ENCODE measurements at places on chromosomes 7 and 10.

DNA sequence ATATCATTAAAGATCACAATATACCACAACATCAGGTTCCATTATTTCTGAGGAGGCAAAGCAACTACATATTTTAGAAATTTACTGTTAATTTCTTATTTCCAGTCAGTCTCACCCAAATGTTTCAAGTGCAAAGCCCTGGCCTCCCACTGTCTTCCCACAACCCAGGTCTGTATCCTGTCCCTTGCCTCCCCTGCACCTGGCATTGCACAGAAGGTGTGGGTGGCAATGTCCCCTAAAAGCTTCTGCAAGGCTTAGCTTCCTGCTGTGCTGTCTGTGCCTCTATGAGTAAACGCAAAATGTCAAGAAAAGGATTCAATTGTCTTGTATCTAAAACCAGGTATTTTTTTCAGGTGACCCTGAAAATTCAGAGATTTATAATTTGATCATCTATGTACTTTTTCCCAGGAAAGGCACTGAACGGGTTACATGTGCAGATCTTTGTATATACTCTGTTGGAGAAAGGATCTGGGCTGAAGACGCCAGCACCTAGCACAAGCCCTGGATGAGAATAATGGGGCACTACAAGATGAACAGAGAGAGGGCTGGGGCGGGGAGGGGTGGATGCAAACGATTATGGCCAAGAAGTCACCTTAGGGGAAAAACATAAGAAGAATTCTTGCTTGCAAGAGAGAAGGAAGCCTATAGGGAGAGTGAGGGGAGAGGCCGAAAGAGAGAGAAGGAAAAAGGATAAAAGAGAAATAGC, 3.1 kb upstream of the ANTXRL start:
- no peak for DNase-seq

DNA sequence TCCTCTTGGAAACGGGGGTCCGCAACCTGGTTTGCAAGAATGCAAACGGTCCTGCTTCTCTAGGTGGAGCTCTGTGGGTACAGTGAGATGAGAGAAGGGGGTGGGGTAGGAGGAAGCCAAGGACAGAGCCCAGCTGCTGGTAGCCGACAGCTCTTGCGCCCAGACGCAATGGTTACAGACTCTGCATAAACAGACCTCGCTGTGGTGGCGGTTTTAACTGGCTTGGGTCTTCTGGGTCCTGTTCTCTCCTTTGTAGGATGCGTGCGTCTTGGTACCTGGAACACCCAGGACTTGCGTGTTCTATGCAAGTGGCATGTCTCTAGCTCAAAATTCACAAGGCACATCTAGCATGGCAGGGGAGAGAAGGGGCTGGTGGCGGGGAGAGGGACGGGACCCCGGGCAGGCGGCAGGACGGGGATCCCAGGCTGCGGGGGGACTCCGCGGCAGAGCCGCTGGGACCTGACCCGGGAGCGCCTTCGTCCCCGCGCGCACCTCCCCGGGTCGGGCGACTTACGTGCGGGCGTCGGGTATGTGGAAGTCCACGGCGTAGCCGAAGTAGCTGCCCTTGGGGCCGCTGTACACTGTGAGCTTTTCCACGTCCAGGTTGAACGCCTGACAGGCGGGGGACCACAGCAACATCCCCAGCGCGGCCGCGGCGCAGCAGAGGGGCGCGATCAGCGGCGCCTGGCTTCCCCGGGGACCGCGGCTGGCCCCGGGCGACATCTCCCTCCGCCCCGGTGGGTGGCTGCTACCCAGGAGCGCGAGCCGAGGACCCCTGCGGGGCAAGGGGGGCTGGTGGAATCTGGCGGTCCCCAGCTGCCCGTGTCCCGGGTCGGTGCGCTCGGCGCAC, 448 bp downstream of the ITGA8 start:
- no peak for DNase-seq

DNA sequence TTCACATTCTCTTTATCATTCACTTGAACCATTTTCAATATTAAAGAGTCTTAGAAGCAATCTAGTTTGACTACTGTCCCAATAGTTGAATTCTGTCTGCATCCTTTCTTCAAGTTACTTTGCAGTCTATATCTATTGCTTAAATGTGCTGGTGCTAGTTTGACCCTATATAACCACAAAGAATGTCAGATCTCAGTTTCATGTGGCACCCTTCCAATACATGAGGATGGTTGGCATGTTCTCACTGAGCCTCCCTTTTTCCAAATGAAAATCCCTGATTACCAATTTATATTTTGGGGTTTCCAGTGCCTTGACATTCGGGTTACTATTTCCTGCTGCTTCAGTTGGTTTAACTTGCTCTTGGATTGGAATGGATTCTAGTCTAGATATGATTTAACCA, 292.7 kb downstream of the EXOC4 start:
- peak; percentile 20 for DNase-seq

- no peak for DNase-seq
Measured at GRCh38 chr7:30866939-30867338, 44.7 kb upstream of the AQP1 start.

- no peak for DNase-seq
Measured at GRCh38 chr7:41747961-41748360, 45.1 kb upstream of the INHBA start.

- DNase-seq: no peak
Measured at GRCh38 chr7:114857605-114858004, 64.3 kb upstream of the MDFIC start.

DNA sequence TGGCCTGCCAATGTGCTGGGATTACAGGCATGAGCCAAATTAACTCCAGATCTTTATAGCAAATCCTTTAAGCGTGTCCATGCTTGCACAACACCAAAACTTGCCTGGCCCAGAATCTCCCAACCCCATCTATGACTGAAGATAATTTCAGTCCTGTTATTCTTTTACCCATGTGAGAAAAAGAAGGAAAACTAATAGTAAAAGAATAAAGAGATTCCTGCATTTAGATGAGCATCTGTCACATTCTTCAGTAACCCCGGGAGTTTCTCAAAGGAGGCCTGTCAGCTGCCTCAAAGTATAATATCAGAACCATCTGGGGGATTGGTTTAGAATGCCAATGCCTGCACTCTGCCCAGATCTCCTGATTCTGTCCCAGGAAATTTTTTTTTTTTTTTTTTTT, 158.1 kb upstream of the KMT2E start:
- DNase-seq: no peak

- peak; percentile 55 for DNase-seq
Measured at GRCh38 chr7:21543528-21544302, 876 bp downstream of the DNAH11 start.

DNA sequence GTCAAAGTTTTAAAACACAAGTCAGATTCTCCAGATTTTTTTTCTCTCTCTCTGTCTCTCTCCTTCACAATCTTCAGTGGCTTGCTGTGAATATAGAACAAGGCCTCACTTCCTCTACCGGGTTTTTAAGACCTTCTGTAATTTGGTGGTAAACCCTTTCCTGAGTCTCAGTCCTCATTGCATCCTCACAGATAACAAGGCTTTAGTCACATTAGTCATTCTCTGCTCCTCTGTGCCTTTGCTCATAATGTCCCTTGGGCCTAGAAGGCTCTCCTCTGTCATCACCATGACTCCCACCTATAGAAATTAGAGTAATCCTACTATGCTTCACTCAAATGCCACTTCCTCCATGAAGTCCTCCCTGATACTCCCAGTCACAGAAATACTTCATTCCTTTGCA, 172.7 kb upstream of the HPS1 start:
- no peak for DNase-seq

DNA sequence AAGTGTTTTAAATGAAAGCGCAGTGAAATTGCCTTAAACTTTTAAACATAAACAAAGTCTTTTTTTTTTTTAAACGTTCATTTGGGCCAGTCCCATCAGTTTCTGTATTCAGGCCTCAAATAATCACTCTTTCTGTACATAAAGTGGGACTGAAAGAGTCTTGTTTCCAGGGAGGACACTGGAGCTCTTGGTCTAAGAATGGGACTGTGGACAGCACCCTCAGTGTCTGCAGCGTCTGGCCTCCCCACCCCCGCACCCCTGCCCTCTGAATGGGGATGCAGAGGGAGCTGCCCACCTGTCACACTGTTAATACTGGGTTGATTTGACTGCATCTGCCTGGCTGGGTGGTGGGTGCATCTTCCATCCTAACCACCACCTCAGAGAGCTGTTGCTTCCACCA, 5.2 kb downstream of the ZNF365 start:
- DNase-seq: no peak

DNA sequence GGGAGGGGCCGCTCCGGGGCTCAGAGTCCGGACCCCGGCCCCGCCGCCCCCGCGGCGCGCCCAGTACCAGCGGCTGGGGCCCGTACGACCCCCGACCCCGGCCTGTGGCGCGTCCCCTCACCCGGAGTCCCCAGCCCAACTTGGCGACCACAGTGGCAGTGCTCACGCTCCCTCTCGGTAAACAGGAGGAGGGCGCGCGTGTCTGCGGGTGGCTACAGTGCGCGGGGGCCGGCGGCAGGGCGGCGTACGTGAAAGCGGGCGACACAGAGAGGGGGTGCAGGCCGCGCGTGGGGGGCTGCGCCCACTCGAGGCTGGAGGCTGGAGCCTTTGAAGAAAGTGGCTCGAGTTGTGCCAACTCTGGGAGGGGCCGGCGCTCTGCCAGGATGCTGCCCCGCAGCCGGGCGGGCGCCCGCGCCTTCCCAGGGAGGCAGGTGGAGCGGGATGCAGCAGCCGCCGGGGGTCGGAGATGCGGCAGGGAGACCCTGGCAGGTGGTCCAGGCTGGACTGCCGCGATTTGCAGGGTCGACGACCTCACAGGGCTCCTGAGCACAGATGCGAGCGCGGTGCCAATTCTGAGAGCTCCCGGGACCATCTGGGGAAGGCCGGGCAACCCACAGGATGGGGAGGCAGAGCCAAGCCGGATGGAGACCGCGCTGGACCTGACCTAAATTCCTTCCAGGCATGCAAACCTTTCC, 655 bp downstream of the PTPRE start:
- DNase-seq: peak; percentile 35

DNA sequence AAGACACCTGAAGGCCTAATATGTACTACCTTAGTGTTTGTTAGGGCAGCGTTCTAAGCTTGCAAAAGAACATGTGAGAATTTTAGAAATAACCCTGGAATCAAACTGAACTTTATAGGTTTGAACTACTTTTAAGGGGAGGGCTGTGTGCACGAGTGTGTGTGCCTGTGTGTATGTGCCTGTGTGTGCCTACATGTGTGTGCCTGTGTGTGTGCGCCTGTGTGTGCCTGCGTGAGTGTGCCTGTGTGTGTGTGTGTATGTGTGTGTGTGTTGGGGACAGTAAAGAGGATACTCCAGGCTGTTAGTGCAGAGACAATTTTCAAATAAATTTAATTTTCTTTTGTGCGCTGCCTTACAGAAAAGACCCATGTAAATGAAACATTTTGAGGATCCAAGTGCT, 68.1 kb upstream of the WDR11 start:
- no peak for DNase-seq

DNA sequence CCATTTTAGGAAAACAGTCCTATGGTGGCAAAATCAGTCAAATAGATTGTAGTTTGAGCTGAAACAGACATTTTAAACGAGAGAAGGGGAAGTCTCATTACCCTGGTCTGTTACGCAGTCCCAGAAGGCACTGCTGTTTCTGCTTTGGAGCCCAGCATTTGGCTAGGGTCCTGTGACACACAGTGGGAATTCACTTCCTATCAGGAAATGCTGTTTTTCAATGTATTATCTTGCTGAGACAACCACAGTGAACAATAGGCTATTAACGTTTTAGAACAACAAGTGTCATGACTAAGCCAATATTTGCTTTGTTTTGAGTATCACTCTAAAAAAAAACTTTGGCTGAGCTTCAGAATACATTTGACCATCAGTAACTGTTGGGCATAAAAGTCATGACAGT, 74.1 kb downstream of the ADD3 start:
- peak; percentile 85 for DNase-seq

DNA sequence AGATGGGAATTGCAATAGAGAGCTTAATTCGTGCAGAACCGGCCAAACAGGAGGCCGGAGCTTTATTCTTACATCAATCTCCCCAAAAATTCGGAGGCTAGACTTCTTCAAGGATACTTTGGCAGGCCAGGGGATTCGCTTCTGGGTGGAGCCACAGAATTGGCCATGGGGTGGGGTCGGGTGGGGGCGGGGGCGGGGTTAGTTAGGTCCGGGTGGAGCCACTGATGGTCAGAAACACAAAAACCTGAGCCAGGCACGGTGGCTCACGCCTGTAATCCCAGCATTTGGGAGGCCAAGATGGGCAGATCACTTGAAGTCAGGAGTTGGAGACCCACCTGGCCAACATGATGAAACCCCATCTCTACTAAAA, 87.5 kb downstream of the SEPTIN14 start:
- no peak for DNase-seq

- peak; percentile 73 for DNase-seq
Measured at GRCh38 chr10:74589226-74589673, 237.2 kb upstream of the KAT6B start.

GRCh38 chr7:147412109-147412508, 1178.5 kb upstream of the C7orf33 start:
- DNase-seq: no peak

DNA sequence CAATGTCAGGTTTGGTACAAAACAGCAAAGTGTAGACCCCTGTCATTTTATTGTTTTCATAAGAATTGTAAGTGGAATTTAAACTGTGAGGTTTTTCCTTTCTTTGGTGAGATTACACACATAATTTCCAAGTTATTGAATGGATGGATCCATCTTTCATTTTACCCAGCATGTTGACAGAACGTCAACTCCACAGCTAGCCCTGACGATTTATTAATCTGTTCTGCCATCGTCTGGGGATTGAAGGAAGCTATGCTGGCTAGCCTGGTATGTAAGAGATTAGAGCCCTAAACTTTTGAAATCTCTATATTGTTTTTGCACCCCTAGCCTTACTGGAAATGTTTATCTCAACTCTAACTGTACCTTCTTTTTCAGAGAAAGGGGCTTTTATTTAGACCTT, 8.6 kb downstream of the WNT16 start:
- DNase-seq: peak; percentile 56

GRCh38 chr10:99966306-99966705, 43.4 kb downstream of the DNMBP start:
- DNase-seq: peak; percentile 95

DNA sequence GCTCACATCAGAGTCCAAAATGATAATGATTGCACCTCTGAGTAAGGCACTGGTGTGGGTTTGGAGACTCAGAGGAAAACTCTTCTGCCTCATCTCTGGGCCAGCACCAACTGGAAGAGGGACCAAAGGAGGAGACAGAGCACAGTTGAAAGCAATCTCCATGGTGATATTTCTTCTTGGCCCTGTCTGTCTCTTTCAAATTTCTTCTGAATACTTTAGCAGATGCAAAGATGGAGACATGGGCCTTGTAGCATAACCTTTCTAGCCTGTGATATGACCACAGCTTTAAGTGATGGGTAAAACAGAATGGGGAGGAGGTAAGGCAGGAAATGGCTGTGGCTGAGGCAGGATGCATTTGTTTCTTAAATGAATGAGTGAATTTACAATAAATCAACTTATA, 12.2 kb upstream of the GIMAP7 start:
- DNase-seq: no peak

GRCh38 chr10:123642293-123642692, 23.9 kb upstream of the GPR26 start:
- DNase-seq: peak; percentile 5

- no peak for DNase-seq
Measured at GRCh38 chr10:67100951-67101350, 175.1 kb downstream of the LRRTM3 start.

DNA sequence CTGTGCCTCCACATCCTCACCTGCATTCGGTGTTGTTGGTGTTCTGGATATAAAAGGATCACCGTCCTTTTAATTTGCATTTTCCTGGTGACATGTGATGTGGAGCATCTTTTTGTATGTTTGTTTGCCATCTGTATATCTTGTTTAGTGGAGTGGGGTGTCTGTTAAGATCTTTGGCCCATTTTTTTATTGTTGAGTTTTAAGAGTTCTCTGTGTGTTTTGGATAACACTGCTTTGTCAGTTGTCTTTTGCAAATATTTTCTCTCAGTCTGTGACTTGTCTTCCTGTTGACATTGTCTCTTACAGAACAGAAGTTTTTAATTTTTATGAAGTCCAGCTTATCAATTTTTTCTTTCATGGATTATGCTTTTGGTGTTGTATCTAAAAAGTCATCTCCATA, 38.5 kb downstream of the DYNC2I1 start:
- DNase-seq: no peak

Data from PC-3 (cell line).